ENCODE measurements at places on chromosomes 16 and 17.

GRCh38 chr16:50861451-50861850, 119.6 kb downstream of the CYLD start:
- DNase-seq: no peak

- DNase-seq: no peak
Measured at GRCh38 chr17:83050651-83051395, 28.6 kb upstream of the METRNL start.

GRCh38 chr17:14089179-14089578, 19.9 kb downstream of the COX10 start:
- DNase-seq: no peak

GRCh38 chr17:8029121-8029520, 9.7 kb upstream of the ALOX15B start:
- no peak for DNase-seq

DNA sequence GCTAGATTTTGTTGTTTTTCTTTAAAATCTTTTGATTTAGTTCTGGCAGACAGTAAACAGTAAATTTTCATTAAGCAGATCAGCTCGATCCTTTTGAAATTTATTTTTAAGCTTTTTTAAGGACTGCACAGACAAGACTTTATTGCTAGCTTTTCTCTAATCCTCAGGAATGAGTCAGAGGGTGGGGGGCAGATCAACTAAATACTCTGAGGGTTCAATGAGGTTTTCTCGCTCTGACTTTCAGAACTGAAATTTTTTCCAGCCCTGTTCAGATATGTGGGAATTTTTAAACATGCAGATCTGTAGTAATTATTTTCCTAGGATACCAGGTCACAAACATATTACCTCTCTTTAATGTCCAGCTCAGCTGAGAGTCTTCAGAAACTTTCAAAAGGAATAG, 977.2 kb downstream of the CDH11 start:
- no peak for DNase-seq

DNA sequence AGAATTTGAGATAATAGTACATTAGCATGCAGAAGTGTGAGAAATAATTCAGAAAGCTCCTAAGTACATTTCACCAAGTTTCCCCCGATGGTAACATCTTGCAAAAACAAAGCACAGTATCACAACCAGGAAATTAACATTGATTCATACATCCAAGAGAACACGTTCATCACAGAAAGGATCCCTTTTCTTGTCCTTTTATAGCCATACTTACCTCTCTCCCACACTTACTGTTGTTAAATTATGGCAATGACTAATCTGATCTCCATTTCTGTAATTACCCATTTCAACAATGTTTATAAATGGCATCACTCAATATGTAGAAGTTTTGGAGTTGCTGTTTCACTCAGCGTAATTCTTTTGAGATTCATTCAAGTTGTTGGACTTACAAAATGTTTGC, 1260.0 kb downstream of the CDH8 start:
- no peak for DNase-seq

GRCh38 chr16:29760567-29761279, 14.9 kb upstream of the C16orf54 start:
- no peak for DNase-seq

DNA sequence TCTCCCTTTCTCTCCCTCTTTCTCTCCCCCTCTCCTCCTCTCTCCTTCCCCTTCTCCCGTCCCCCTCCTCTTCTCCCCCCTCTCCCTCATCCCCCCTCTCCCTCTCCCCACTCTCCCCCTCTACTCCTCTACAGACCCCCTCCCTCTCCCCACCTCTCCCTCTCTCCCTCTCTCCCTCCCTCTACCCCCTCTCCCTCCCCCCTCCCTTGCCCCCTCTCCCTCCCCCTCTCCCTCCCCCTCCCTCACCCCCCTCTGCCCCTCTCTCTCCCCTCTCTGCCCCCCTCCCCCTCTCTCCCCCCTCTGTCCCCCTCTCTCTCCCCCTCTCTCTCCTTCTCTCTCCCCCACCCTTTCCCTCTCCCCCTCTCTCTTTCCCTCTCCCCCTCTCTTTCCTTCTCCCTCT, 352.9 kb downstream of the UTP18 start:
- no peak for DNase-seq

DNA sequence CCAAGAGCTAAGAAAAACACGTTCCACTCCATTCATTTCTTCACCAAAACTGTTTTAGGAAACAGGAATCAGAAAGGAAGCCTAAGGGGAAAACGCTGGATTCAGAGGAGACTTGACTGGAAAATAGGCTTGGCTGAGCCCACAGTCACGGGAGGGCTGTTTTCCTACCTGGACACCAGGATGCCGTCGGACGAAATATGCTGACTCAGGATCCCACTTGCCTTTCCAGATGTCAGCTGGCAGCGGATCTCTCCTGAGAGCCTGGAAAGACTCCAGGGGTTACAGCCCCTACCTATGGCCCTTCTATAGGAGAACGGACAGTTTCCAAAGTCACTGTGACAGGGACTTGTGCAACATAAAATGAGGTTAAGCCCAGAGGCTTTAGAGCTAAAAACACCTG, 245.1 kb downstream of the C16orf95 start:
- no peak for DNase-seq

DNA sequence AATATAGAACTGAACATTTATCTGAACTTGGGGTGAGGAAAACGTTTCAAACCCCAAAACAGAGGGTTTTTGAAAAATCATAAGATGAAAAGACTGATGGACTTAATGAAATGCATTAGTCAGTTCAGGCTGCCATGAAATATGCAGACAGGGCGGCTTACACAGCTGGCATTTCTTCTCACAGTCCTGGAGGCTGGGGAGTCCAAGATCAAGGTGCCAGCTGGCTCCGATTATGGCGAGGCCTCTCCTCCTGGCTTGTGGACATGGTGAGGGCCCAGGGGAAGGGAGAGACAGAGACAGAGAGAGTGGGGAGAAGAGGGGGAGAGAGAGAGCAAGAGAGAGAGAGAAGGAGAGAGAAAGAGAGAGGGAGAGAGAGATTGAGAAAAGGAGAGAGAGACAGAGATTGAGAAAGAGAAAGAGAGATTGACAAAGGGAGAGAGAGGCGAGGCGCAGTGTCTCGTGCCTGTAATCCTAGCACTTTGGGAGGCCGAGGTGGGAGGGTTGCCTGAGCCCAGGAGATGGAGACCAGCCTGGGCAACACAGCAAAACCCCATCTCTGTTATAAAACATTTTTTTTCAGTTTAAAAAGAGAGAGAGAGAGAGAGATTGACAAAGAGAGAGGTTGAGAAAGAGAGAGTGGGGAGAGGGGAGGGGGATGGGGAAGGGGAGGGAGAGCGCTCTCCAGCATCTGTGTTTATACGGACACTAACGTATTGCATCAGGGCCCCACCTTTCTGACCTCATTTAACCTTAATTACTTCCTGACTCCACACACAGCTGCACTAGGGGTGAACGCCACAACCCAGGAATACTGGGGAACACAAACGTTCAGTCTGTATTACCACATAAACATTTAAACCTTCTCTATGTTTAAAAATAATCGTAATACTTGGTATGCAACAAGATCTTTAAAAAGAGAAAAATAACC, 24.6 kb upstream of the RPH3AL start:
- DNase-seq: peak; percentile 88
